ENCODE measurements at places on chromosomes 7 and 10.

DNA sequence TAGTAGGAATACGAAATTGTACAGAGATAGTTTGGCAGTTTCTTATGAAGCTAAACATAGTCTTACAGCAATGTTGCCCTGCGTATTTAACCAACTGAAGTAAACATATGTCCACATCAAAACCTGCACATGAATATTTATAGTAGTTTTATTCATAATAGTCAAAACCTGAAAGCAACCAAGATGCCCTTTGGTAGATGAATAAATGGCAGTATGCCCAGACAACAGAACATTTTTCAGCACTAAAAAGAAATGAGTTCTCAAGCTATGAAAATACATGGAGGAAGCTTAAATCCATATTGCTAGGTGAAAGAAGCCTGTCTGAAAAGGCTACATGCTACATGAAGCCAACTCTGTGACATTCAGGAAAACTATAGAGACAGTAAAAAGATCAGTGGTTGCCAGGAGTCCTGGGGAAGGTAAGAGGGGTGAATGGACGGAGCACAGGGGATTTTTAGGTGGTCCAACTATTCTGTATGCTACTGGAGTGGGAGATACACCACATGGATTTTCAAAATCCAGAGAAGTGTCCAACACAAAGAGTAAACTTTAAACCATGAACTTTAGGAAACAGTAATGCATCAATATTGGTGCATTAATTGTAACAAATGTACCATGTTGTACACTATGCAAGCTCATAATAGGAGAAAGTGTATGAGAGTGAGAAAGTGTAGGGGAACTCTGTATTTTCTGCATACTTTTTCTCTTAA is 17.6 kb downstream of the GPRIN2 start:
- no peak for DNase-seq

- DNase-seq, result no peak
Observed at GRCh38 chr10:109892931-109893330, 30.4 kb downstream of the XPNPEP1 start.

DNA sequence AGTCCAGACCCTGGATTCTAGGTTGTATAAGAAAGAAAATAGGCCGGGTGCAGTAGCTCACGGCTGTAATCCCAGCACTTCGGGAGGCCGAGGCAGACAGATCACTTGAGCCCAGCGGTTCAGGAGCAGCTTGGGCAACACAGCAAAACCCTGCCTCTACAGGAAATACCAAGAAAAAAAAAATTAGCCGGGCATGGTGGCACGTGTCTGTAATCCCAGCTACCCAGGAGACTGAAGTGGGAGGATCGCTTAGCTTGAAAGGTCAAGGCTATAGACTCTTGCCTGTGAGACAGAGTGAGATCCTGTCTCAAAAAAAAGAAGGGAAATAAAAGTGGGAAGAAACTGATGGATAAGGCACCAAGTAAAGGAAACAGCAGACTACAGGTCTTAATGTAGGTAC is 287.9 kb upstream of the KLF14 start:
- no peak for DNase-seq

- DNase-seq, result no peak
Observed at GRCh38 chr10:69941730-69942129, 110.9 kb upstream of the MACROH2A2 start.

GRCh38 chr10:7107285-7107684 is 303.5 kb downstream of the SFMBT2 start:
- DNase-seq, result no peak

GRCh38 chr7:117775801-117776200 is 97.4 kb downstream of the CTTNBP2 start:
- no peak for DNase-seq

DNA sequence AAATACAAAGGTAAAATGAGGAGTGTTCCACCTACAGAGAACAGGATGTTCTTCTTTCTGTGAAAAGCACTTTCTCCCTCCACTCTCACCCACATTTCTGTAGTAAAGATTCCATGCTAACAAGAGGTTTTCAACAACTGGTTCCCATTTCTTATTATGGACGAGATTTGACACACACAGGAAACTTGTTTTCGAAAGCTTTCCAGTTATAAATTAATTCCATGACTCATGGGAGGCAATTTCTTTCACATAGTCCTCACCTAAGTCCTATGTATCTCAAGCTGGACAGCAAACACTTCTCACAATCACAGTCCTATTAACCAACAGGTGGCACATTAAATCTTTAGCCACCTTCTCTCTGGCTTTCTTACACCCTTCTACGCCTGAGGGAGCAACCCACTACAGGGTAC is 24.5 kb downstream of the RAPGEF5 start:
- no peak for DNase-seq

- DNase-seq, result no peak
Observed at GRCh38 chr10:127123626-127124025, 72.8 kb downstream of the INSYN2A start.

DNA sequence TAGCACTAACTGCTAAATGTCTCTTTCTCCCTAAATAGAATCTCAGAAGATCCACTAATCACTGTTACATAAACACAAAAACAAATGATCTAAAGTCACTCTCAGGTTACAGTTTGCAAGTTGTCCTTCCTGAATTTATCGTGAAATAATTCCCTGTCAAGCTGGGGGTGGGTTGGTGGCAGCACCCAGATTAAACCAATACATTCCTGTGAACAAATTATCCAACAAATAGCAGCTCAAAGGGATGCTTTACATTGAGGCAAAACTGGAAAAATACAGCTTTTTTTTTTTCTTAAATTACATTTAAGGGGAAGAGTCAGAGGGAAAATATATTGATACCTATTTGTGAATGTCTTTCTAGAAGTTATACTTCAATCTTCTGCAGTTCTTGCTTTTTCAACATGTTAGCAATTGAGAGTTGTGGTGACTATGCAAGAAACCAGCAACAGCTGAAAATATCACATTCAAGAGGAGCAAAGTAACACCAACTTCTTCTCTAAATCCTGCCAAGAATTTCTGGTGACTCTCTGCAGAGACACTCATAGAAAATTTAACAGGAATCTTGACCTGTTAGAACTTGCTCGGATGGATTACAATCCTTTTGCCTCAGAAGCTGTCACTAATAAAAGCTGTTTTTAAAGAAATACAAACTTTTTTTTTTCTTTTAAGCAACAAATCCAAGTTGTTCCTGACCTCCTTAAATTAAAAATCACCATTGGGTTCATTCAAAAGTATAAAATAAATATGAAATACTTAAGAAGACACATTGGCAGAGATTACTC is 18.9 kb downstream of the LMOD2 start:
- DNase-seq, result no peak

DNA sequence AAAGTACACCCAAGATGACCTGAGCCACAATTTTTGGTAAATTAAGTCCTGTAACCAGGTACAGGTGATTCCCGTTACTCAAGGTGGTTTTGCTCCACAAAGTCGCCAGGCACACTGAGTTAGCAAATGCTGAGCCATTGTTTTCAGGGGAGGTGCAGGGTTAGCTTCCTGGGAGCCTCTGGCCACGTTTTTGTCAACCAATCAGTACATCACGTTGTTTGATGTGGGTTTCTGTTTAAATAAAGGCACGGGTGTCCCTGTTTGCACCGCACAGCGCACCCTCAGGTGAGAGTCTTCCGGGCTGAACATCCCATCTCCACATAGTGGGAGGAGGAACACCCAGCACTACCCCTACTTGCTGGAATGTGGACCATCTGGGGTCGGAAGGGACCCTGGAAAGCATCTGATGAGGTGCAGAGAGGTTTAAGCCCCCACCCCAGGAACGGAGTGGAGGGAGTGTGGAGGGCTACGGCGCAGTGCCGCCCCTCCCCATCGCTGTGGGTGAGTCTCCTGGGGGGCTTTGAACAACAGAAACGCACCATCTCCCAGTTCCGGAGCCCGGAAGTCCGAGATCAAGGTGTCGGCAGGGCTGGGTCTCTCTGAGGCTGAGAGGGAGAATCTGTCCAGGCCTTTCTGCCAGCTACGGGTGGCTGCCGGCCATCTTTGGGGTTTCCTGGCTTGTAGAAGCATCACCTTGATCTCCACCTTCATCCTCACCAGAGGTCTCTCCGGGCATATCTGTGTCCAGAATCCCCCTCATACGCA is 42.5 kb downstream of the PRKAG2 start:
- DNase-seq, result peak; percentile 60

GRCh38 chr7:18778594-18778993 is 283.0 kb downstream of the HDAC9 start:
- DNase-seq, result no peak

DNA sequence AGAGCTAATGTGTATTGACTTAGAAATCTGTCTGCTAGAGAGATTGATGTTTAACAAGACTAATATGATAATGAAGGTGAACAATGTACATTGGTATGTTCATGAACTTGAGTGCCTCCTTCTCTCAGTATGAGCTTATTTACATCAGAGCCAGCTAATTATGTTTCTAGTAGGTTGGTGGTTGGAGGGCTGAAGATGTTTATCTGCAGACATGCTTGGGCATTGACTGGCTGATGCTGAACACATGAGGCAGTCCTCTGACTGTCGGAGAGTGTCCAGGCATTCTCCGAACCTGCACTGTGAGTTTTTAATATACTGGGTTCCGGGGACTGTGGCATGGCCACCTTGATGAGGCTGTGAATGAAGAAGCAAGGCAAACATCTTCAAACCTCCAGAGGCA is 47.5 kb downstream of the BMPER start:
- DNase-seq, result no peak

Data from T-helper 2 cell (primary cell).